ENCODE measurements at places on chromosomes 4 and X.

GRCh38 chrX:94662689-94663088 lies 988.7 kb downstream of the FAM133A start:
- no peak for DNase-seq

DNA sequence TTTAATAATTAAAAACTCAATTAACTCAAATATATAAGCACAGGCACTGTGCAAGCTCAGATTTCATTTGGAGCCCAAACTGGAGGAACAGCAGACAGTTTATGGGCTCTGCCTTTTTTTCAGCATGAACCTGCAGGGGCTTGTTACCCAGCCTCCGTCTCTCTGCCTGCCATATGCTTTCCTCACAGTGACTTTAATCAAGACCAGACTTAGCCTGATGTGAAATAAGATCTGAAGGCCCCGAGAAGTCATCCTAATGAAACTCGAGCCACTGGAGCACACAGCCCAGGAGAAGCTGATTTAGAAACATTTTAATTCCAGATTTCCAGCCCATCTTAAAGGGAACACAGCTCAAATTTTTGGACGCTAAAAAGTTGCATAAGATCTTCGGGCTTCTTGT lies 55.6 kb downstream of the SPATA18 start:
- DNase-seq, result no peak

GRCh38 chrX:2701600-2701999 lies 10.5 kb downstream of the CD99 start:
- DNase-seq, result no peak

- DNase-seq, result no peak
These were observed 21.5 kb downstream of the XIAP start for GRCh38 chrX:123881330-123881729.

DNA sequence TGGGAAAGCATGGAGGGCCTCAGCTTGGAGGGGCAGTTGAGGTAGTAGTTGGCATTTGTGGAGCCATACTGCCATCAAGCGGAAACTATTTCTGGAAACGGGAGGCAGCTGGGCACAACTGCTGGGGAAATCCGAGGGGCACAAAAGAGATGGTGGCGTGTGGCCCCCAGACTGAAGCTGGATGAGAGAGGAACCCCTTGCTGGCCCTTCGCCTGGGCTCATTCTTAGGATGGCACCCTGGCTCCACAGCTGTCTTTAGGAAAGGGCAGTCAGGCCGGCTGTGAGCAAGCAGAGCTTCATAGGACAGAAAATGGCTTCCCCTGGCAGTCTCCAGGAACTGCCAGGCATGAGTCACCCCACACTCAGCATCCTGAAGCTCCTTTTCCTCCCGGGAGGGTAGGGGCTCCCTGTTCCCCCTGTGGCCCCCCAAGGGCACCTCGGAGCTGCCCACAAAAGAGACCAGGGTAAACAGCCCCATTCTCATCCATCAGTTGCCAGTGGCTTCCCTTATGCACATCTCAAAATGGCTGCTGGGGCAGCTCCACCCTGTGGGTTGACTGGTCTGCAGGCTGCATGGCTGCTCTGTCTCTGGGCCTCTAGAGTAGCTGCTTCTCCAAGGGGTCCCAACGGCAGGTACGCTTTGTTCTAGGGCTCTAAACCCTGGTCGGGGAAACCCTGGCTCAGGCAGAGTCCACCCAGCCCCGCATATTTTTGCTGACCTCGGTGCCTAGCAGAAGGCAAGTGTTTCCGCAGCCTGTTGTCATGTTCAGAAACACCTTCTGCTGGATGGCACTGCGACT lies 64.7 kb downstream of the NBDY start:
- peak; percentile 25 for DNase-seq

GRCh38 chrX:106874075-106874474 lies 29.1 kb downstream of the RIPPLY1 start:
- DNase-seq, result peak; percentile 12

DNA sequence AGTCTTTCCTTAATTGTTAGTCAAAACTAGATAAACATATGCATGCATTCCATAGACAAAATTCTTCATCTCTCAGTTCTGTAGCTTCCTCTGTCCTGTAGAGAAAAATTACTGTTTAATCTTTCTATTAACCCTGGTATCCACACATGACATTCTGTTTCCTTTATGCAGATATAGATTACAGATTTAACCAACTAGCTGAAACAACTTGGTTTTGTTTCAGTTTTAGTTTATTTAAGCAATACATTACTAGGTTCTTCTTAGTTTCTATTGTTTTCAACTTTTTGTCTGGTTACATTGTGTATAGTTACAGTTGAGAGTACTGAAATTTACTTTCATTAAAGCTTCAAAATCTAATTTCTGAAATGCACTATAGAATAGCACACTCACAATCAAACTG lies 933.9 kb upstream of the EPHA5 start:
- no peak for DNase-seq

DNA sequence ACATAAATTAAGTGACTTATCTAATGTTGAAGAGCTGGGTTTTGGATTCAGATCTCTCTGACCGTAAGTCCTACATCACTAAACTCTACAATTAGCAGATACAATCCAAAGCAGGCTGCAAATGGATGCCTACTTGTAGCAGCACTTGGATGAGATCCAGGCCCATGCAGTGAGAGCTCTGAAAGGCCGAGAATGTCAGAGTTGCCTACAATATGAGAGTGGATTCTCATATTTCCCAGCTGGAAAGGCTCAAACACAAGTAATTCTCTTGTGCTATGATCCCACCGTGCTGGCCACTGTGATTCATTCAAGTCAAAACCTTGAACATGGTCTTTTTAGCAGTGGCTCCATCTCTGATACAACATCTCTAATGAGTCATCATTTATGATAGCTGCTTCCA lies 125.4 kb upstream of the CHRDL1 start:
- peak; percentile 46 for DNase-seq

GRCh38 chr4:168919706-168920324 lies 90.2 kb downstream of the CBR4 start:
- DNase-seq, result peak; percentile 37

GRCh38 chr4:153976954-153977353 lies 188.1 kb upstream of the SFRP2 start:
- no peak for DNase-seq

GRCh38 chrX:68018248-68019203 lies 414.8 kb downstream of the OPHN1 start:
- peak; percentile 16 for DNase-seq

DNA sequence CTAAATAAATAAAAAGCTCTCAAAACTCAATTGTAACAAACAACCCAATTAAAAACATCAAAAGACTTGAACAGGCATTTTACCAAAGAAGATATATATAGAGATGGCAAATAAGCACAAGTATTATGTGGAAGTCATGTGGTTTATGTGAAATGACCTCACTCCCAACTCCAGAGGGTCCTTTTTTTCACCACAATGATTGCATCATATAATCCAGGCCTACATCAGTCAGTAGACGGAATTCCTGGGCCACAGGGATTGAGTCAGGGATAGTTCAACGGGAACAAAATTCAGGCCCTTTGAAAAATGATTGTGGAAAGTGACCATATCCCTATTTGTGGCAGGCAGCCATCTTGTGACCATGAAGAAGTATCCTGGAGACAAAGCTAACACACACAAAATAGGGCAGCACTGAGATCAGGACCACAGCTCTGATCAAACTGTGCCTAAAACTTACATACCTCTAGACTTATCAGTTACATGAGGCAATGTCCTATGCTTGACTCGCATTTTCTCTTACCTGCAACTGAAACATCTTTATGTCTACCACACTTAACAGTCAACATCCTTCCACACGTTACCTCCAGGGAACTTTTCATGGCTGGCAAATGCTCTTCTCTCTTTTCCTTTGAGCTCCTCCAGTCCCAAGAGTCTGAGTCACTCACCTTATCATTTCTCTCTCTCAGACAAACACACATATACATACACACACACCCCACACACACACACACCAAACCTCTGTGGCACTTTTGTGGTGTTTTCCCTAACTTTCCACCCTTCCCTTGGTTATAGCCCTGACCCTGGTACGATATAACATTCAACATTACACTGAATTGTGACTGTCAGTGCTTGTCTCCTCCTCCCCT lies 113.5 kb downstream of the PHF8 start:
- no peak for DNase-seq

GRCh38 chrX:9144701-9145241 lies 110.8 kb upstream of the FAM9B start:
- DNase-seq, result no peak

GRCh38 chr4:136706942-136707341 lies 825.4 kb downstream of the PCDH18 start:
- no peak for DNase-seq

DNA sequence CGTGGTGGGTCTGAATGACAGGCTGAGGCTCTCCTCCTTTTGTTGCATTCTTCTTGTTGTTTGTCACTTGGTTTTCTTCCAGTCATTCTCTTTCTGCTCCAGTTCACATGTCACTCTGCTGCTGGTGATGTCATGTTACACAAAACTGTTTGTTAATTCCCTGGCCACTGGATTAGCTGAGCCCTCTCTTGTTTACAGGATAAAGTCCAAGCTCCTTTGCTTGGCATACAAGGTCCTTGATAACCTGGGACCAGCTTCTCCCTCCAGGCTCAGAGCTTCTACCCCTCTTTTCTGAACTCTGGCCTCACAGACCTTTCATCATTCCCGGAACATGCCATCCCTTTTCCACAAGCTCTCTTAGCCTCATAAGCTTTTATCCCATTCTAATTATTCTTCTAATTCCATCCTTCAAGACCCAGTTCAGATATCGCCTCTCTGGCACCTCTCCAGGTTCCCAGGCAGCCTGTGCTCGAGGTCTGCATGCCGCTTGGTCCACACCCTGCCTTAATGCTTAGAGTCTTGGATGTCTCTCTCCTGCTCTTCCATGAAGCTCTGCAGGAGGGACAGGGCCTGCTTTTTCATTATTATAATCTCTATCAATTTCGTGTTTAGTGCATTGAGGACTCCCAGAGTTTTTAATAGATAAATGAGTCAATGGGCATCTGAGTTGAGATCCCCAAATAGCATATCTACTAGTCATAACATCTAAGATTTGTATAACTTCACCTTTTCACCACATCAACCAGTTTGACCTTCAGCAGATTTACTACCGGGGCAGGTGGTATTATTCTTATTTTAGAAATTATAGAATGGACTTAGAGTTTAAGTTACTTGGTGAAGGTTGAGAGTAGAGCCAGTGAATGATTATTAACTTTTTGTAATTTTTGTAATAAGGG lies 98.7 kb downstream of the TMEM131L start:
- DNase-seq, result no peak

DNA sequence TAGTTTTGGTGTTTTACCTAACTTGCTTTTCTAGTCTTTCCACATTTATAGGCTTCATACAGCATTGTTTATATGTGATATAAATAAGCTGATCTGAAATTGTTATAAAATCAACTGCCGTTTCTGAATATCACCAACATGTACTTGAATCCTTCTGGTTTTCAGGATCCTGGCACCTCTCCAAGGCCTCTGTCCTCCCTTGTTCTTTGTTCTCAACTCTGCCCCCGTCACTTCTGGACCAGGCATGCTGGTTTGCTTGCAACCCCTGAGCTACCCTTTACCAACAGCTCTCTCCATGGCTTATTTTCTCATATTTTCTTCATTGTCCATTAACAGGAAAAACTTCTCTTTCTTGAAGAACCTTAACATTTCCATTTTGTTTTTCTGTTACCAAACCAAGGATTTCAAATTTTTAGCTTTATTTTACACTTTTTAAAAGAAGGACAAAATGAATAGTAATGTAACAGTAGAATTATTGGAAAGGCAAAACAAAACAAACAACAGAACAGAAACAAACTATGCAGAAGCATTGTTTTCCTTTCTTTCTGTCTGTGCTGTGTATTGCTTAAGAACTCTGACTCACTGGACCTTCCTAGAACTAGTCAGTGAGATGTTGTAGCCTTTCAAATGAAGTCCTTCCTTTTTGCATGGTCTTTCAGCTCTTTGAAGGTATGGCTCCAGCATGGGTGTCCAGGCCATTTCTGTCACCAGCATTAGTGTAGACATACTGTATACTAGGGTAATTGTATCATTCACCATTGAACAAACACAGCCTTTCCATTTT lies 44.8 kb downstream of the BANK1 start:
- DNase-seq, result peak; percentile 71

GRCh38 chr4:112517067-112517634 lies 1.2 kb upstream of the NEUROG2 start:
- peak; percentile 66 for DNase-seq

GRCh38 chrX:105191878-105192277 lies 28.6 kb downstream of the TEX13A start:
- DNase-seq, result peak; percentile 1

- DNase-seq, result no peak
These were observed 18.0 kb downstream of the TBC1D9 start for GRCh38 chr4:140738139-140738538.

- DNase-seq, result no peak
These were observed 246.6 kb downstream of the OPHN1 start for GRCh38 chrX:68186552-68187262.

- DNase-seq, result no peak
These were observed 6.5 kb downstream of the BEX3 start for GRCh38 chrX:103382877-103383276.

All from NCI-H1417 (cell line).